Epithelial cell of umbilical artery (primary cell): ENCODE measurements at places on chromosomes 4 and X. TPM values are rescaled to one million over a fixed set of nuclear protein-coding genes. Genes with fewer than 3 reads are reported as not detected.

Gene SLC10A6
- not detected in 2 replicates for total RNA-seq

Gene RPA4
- 0.32 and 2.1 TPM in 2 replicates for total RNA-seq

Gene SPANXA1
- total RNA-seq = not detected in 2 replicates

Gene UGDH
- total RNA-seq = 117 and 127 TPM in 2 replicates

Gene HS6ST2
- 0.30 and 1.3 TPM in 2 replicates for total RNA-seq

Gene MAGEC2
- not detected in 2 replicates for total RNA-seq

Gene COQ2
- 17.5 and 24.0 TPM in 2 replicates for total RNA-seq

Gene CSAG1
- total RNA-seq = not detected in 2 replicates

Gene GLRA2
- total RNA-seq = not detected in 2 replicates

Gene FLNA
- total RNA-seq = 1,092 and 1,667 TPM in 2 replicates

Gene PPARGC1A
- not detected in 2 replicates for total RNA-seq

Gene GYPE
- total RNA-seq = 0.30 and 0.32 TPM in 2 replicates

Gene ZIC3
- not detected in 2 replicates for total RNA-seq

Gene STK32B
- 9.4 and 18.1 TPM in 2 replicates for total RNA-seq

Gene BEX2
- total RNA-seq = 1.5 TPM in 1 of 2 replicates, not detected in the other

Gene TMPRSS11A
- not detected in 2 replicates for total RNA-seq

Gene TMEM255A
- total RNA-seq = not detected in 2 replicates

Gene RHOH
- under 0.01 TPM in 1 of 2 replicates, not detected in the other for total RNA-seq

Gene PDCL2
- total RNA-seq = not detected in 2 replicates

Gene SNCA
- 160 and 208 TPM in 2 replicates for total RNA-seq

Gene SMIM10
- 0.32 and 1.1 TPM in 2 replicates for total RNA-seq

Gene ANXA5
- 424 and 442 TPM in 2 replicates for total RNA-seq

Gene ZMAT1
- 0.97 and 1.5 TPM in 2 replicates for total RNA-seq

Gene HHIP
- 89.8 and 358 TPM in 2 replicates for total RNA-seq

Gene FAM9C
- total RNA-seq = not detected in 2 replicates

Gene SLC10A3
- total RNA-seq = 8.4 and 10.6 TPM in 2 replicates

Gene TRIM60
- not detected in 2 replicates for total RNA-seq

Gene TMEM271
- total RNA-seq = not detected in 2 replicates

Gene BRS3
- total RNA-seq = not detected in 2 replicates

Gene IGSF1
- not detected in 2 replicates for total RNA-seq

Gene CLOCK
- 13.0 and 21.1 TPM in 2 replicates for total RNA-seq

Gene STBD1
- 1.7 and 1.9 TPM in 2 replicates for total RNA-seq

Gene OPN1MW
- total RNA-seq = not detected in 2 replicates

Gene CTAG1B
- not detected in 2 replicates for total RNA-seq

Gene P2RY4
- total RNA-seq = not detected in 2 replicates

Gene PTCHD1
- not detected in 2 replicates for total RNA-seq

Gene UGT2A1
- 0.65 and 1.8 TPM in 2 replicates for total RNA-seq

Gene SHROOM4
- total RNA-seq = 20.5 and 21.3 TPM in 2 replicates

Gene GAB3
- 1.6 and 5.0 TPM in 2 replicates for total RNA-seq

Gene ZNF711
- 2.9 and 3.5 TPM in 2 replicates for total RNA-seq

Gene HSPA4L
- 8.1 and 16.4 TPM in 2 replicates for total RNA-seq

Gene FGF16
- 3.5 and 5.8 TPM in 2 replicates for total RNA-seq

Gene ATP2B3
- not detected in 2 replicates for total RNA-seq

Gene RENBP
- total RNA-seq = 1.9 and 7.9 TPM in 2 replicates

Gene HMX1
- total RNA-seq = not detected in 2 replicates

Gene DMRTC1B
- total RNA-seq = not detected in 2 replicates

Gene EDA
- 0.46 and 0.97 TPM in 2 replicates for total RNA-seq

Gene FMR1NB
- not detected in 2 replicates for total RNA-seq
